ENCODE measurements at places on chromosomes 13 and 19. TPM values are rescaled to one million over a fixed set of nuclear protein-coding genes. Genes with fewer than 3 reads are reported as not detected.

Gene ZFR2
- not detected for total RNA-seq

Gene TEX29
- total RNA-seq = not detected

Gene VSTM2B
- not detected for total RNA-seq

DNA sequence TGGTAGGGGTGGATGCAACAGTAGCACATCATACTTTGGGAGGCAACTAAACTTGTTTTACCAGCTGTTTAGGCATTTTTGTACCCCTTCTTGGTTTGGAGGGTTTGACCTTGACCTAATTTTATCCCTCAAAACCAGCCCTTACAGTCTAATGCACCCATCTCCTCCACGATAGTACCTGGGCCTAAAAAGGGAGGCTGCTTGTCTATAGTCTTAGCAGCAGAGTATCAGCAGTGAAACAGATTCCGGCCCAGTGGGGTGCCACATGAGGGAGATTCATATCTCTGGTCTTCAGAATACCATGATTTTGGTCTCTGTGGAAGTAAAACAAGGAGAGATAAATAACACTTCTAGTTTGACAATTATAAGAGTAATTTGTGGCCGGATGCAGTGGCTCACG lies 39.5 kb upstream of the ATP12A start:
- no peak for DNase-seq

DNA sequence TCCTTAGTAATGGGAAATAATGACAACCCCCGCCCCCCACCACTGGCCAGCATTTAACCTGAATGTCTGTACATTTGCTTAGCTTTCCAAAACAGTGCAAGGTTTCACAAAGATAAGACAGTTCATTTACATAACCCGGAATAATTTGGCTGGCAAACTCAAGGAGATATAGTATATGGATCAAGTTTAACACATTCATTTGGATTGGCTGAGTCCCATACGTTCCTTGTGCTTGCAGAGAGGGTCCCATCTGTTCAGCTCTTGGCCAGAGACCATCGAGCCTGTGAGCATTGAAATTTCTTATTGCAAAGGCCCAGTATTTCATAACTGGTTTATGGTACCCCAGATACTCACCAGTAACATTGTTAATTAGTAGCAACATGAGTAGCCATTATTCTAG lies 116.5 kb downstream of the GPC6 start:
- no peak for DNase-seq

GRCh38 chr19:30322641-30323320 lies 49.4 kb upstream of the ZNF536 start:
- DNase-seq = no peak

- DNase-seq = no peak
Observed at GRCh38 chr13:50927701-50928100, 18.1 kb downstream of the RNASEH2B start.

- DNase-seq = no peak
Observed at GRCh38 chr19:48506138-48506733, 5.4 kb downstream of the LMTK3 start.

DNA sequence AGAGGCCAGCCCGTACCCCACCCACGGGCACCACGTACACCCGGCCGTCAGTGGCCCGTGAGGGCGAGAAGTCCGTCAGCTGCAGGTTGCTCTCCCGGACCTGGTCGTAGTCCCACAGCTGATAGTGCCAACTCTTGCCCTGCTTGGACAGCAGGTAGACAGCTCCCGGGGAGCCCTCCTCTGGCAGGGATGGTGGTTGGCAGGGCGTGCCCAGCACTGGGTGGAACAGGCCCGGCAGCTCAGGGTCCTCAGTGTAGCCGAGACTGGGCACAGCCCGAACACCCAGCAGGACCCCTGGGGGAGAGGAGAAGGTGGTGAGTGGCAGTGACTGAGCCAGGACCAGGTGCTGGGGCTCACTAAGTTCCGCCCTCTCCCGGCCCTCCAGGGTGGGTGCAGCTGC lies 7.8 kb downstream of the ACTMAP start:
- no peak for DNase-seq

GRCh38 chr19:5264453-5264852 lies 76.2 kb downstream of the PTPRS start:
- DNase-seq = no peak
